Globus pallidus (tissue), 1 donor: ENCODE measurements at places on chromosomes 16 and 17.

DNA sequence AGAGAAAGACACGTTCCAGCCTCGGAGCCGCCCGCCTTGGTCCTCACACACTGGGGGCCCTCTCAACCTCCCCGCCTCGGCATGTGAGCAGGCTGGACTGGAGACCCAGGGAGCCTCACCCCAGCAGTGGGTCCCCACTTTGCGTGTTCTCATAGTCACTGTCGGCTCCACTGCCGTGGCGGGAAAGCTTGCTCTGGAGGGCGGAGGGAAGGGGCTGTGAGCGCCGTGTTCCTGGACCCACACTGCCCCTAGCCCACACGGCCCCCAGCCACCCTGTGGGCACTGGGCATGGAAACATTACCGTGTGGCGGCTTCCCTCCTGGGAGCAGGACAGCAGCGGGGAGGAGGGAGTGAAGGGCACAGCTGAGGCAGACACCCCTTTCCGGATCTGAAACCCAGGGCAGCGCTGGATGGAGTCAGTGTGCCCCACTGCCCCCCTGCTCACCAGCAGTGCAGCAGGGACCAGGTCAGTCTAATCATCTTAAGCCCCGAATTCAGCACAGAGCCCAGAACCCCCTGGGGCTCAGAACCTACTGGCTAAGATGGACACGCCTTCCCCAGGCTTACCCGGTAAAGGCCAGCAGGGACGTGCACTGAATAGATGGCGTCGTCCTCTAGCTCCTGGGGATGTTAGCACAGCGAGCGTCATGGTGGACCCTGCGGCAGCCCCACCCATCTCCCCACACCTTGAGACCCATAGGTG lies 7.2 kb downstream of the TP53I13 start:
- DNase-seq = no peak

DNA sequence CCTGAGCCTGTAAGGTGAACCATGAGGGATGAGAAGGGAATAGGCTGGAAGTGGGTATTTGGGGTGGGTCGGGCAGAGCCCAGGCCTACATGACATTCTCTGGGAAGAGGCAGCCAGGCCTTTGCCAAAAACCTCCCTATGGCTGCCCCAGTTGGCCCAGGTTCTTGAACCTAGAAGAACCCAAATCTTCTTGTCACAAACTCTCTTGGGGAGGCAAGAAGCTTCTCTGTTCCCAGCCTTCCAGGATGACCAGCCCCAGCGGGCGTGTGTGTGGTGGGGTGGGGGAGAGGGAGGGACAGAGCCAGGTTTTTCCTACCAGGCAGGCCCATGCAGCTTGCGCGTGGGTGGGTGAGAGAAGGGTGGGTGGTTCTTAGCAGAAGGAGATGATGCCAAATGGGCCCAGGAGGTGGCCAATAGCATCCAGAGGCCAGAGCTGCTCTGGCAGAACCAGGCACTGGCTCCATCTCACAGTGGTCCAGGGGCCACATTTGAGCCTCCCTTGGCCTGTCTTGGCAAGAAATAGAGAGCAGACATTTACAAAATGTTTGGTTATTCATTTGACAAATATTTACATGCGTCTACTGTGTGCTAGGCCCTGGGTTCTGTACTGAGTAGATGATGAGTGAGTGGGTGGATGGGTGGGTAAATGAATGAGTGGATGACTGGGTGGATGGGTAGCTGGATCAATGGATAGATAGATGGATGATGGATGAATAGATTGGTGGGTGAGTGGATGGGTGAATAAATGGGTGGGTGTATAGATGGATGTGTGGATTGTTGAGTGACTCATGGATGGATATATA lies 44.3 kb upstream of the PLCG2 start:
- DNase-seq = no peak

DNA sequence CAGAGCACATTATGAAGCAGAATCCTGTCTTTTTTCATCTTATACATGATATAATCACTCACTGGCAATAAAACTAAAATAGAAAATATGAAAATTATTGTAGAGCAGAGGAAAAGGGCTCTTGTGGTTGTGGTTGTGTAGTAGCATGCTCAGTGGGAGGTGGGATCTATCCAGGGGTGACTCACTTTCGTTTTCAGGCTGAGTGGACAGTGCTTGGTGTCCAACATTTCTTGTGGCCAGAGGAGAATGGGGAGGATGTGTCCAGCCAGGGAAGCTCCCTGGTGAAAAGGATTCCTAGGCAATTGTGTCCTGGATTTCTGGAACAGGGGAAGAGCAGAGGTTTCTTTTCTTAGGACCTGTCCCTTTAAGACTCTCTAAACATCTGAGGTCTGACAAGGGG lies 31.9 kb upstream of the CPHXL start:
- DNase-seq = no peak

DNA sequence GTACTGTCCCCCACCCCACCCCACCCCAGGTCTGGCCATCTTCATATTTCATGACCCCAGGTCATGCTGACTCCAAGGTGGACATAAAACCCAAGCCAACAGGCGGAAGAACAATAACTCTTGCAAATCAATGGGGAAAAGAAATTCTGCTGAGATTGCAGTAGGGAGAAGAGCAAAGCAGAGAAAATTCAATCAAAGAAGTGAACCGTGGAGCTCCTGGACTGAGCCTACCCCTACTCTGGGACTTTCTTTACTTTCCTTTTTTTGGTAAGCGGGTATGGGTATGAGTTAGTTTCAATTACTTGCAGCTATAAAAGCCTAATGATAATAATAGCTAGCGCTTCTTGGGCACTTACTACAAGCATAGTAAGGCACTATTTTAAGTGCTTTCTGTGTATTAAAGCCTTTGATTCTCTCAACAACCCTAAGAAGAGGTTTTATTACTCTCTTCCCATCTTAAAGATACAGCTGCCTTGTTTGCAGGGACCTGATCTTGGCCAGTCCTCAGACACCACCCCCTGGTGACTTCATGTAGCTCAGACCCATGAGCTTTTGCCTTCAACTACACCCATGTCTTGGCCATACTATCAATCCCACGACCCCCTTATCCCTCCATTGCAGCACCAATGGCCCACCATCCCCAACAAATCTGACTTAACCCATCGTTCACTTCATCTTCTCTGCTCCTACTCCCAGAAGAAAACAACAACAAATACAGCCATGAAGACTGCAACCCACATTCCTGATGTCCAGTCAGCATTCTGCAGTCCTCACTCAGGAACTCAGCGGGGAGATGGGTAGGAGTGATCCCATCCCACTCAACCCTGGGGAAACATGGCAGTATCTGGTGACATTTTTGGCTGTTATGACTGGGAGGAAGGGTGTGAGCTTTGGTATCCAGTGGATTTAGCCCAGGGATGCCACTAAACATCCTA lies 4.4 kb downstream of the GGA2 start:
- no peak for DNase-seq

- no peak for DNase-seq
Observed at GRCh38 chr17:57566721-57567120, 178.4 kb downstream of the CCDC182 start.

- DNase-seq = no peak
Observed at GRCh38 chr17:38673707-38674013, 1.1 kb downstream of the EPOP start.
